Activated CD4-positive, alpha-beta memory T cell treated with anti-CD3 and anti-CD28 coated beads, Interleukin-2, amount 10 ng/mL, durations not matched to agents 7 days and 5 days (primary cell): ENCODE measurements at places on chromosomes 6 and 20.

DNA sequence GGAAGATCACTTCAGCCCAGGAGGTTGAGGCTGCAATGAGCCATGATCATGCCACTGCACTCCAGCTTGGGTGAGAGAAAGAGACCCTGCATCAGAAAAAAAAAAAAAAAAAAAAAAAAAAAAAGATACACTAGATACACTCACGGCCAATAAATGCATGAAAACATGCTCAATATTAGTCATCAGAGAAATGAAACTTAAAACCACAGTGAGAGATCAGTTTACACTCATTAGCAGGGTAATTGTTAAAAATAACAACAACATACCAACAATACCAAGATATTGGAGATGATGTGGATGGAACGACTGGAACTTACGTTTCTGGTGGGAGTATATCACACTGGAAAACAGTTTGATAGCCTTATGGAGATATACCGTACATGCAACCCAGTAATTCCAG is 29.9 kb downstream of the HS3ST5 start:
- no peak overlapping the region for H3K4me3 ChIP-seq
- no peak for DNase-seq
- no peaks in the 10 kb centered on the region for H3K36me3 ChIP-seq
- H3K4me1 ChIP-seq = no peaks in the 10 kb centered on the region

DNA sequence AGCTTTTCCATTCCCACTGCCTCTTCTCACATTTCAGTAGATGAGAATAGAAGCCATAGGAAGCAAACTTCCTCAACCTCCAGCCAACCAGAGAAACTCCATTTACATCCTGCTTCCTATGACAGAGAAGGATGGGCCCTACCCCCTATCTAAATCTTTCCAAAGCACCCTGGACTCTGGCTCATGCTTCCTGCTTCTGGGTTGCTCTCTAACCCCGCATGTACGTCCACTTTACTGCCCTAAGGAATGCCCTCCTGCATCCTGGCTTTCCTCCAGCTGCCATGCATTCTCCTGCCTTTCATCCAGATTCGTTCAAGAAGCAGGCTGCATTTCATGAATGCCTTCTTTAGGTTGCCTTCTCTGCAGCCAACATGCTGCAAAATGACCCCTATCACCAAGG is 91.9 kb downstream of the FAM217A start:
- H3K27ac ChIP-seq = no peak overlapping the region
- H3K4me1 ChIP-seq = peaks cover 6% of the 10 kb centered on the region
- no peak overlapping the region for H3K4me3 ChIP-seq
- no peak for DNase-seq
- no peaks in the 10 kb centered on the region for H3K27me3 ChIP-seq

- DNase-seq = no peak
- H3K27ac ChIP-seq = no peak overlapping the region
- no peaks in the 10 kb centered on the region for H3K36me3 ChIP-seq
- no peaks in the 10 kb centered on the region for H3K27me3 ChIP-seq
- no peak overlapping the region for H3K4me3 ChIP-seq
Observed at GRCh38 chr6:54998576-54998975, 152.0 kb downstream of the FAM83B start.

GRCh38 chr6:106411056-106411455 is 50.5 kb downstream of the CRYBG1 start:
- H3K27ac ChIP-seq = no peak overlapping the region
- H3K27me3 ChIP-seq = peaks cover 48% of the 10 kb centered on the region
- H3K4me1 ChIP-seq = no peaks in the 10 kb centered on the region
- DNase-seq = no peak

- peaks cover 1% of the 10 kb centered on the region for H3K4me1 ChIP-seq
- no peak overlapping the region for H3K4me3 ChIP-seq
- H3K27me3 ChIP-seq = no peaks in the 10 kb centered on the region
- no peak overlapping the region for H3K27ac ChIP-seq
Observed at GRCh38 chr6:13319891-13320564, 8.3 kb downstream of the TBC1D7 start.

DNA sequence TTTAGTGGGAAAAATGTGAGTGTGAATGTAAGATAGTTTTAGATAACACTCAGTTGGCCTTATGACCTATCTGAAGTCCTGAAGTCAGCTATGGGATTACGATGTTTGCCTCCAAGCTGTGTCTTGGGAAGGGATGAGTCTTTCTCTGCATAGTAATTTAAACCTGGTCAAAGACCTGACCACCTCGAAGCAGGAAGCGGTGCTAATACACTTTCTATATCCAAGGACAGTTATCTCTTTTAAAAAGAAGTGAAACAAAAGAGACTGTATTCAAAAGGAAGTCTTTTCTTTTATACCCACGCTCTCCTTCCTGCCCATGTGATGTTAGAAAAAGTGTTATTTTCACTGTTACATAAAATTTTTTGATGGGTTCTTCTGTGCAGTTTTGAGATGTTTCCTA is 94.9 kb downstream of the JARID2 start:
- peaks cover 5% of the 10 kb centered on the region for H3K36me3 ChIP-seq
- peak overlapping the region; percentile 33 for H3K27ac ChIP-seq
- peaks cover 67% of the 10 kb centered on the region for H3K4me1 ChIP-seq
- H3K4me3 ChIP-seq = peak overlapping the region; percentile 34
- no peak for DNase-seq
- no peaks in the 10 kb centered on the region for H3K27me3 ChIP-seq

DNA sequence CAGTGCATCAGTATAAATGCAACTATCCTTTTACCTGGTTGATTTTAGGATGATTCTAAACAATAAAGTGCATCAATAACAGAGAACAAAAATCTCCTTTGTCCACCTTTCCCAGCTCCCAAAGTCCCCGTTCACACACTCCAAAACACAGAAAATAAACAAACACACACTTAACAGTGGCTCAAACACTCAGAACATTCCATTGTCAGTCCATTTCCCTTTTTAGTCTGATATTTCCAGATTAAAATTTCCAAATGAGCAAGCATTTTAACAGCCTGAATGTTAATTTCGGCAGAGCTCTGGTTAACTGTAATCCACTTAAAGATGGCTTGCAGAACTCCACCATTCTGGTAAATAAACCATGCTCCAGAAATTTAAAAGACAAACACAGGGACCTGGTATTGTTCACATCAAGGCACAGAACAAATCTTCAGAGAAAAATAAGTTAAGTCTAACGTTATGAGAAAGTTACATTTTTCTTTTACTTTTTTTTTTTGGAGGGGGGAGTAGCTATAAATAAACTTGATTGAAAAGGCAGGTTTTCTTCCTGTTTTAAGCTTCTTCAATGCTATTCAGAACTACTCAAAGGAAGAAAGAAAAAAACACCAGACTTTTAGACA is 100.8 kb downstream of the DST start:
- no peaks in the 10 kb centered on the region for H3K4me1 ChIP-seq

- no peak overlapping the region for H3K4me3 ChIP-seq
- no peaks in the 10 kb centered on the region for H3K36me3 ChIP-seq
- H3K27me3 ChIP-seq = peaks cover 27% of the 10 kb centered on the region
- H3K27ac ChIP-seq = no peak overlapping the region
- DNase-seq = no peak
- peaks cover 3% of the 10 kb centered on the region for H3K4me1 ChIP-seq
Observed at GRCh38 chr20:1254254-1254653, 11.8 kb upstream of the SNPH start.

GRCh38 chr20:63183422-63184146 is 32.3 kb downstream of the YTHDF1 start:
- DNase-seq = peak; percentile 55
- no peak overlapping the region for H3K4me3 ChIP-seq
- no peaks in the 10 kb centered on the region for H3K36me3 ChIP-seq
- peaks cover 16% of the 10 kb centered on the region for H3K27me3 ChIP-seq
- H3K4me1 ChIP-seq = peaks cover 3% of the 10 kb centered on the region
- no peak overlapping the region for H3K27ac ChIP-seq

- peaks cover 77% of the 10 kb centered on the region for H3K36me3 ChIP-seq
- H3K27ac ChIP-seq = peak overlapping the region; percentile 77
- no peak for DNase-seq
- peaks cover 42% of the 10 kb centered on the region for H3K4me1 ChIP-seq
- H3K27me3 ChIP-seq = no peaks in the 10 kb centered on the region
Observed at GRCh38 chr6:138410972-138411880, 7.2 kb downstream of the HEBP2 start.

DNA sequence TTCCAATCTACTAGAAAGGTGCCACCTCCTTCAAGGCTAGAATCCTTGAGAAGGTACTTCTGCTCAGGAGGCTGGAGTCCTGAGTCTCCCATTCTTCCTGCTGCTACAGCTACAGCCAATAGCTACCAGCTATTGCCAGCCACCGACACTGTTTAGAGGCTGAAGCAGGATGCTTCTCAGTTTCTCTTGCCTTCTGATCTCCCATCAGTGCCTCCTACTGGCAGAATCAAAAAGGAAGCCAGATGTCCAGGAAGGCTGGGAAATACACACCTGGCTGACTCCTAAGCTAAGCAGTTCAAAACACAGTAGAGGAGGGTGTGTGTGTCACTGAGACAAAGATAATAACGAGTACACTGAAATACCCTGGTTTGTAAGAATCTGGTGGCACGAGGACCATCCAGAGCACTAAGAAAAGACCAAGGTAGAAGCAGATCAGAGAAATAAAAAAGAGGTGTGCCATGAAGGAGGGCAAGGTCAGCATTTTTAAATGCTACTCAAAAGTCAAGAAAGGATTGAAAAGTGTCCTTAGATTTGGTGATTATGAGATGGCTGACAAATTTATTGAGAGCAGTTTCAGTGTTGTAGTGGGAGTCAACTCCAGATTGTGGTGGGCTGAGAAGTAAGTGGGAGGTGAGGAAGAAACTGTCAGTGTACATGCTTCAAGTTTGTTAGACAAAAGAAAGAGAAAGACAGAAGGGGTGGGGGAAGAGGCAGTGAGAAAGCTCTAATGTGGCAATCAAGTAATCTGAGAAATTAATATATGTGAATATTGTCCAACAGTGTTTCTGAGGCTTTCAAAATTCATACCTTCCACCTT is 2.3 kb upstream of the HLA-DMA start:
- no peak overlapping the region for H3K4me3 ChIP-seq
- peaks cover 3% of the 10 kb centered on the region for H3K36me3 ChIP-seq
- H3K27ac ChIP-seq = no peak overlapping the region
- peaks cover 38% of the 10 kb centered on the region for H3K4me1 ChIP-seq

- H3K4me3 ChIP-seq = no peak overlapping the region
- H3K36me3 ChIP-seq = no peaks in the 10 kb centered on the region
- no peaks in the 10 kb centered on the region for H3K4me1 ChIP-seq
- H3K27me3 ChIP-seq = peaks cover 10% of the 10 kb centered on the region
- DNase-seq = no peak
Observed at GRCh38 chr20:59392736-59393135, 92.3 kb downstream of the EDN3 start.

GRCh38 chr20:63491635-63492230 is 7.2 kb downstream of the EEF1A2 start:
- H3K36me3 ChIP-seq = no peaks in the 10 kb centered on the region
- peaks cover 7% of the 10 kb centered on the region for H3K27me3 ChIP-seq
- H3K4me1 ChIP-seq = peaks cover 2% of the 10 kb centered on the region
- no peak for DNase-seq
- no peak overlapping the region for H3K4me3 ChIP-seq
- no peak overlapping the region for H3K27ac ChIP-seq

DNA sequence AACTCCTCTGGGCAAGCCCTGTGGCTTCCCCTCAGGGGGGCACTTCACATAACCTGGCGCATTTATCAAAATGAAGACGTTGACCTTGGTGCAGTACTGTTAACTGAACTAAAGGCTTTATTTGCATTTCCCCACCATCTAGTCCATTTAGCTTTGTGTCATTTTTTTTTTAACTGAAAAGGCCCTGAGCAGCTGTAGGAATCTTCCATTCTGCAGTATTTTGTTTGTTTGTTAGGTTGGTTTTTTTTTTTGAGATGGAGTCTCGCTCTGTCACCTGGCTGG is 10.7 kb downstream of the TMEM181 start:
- peaks cover 86% of the 10 kb centered on the region for H3K4me1 ChIP-seq
- no peak overlapping the region for H3K4me3 ChIP-seq
- peak overlapping the region; percentile 55 for H3K27ac ChIP-seq
- no peak for DNase-seq
- H3K36me3 ChIP-seq = peaks cover 70% of the 10 kb centered on the region

GRCh38 chr6:135640048-135640447 is 142.5 kb upstream of the AHI1 start:
- no peak overlapping the region for H3K27ac ChIP-seq
- H3K4me3 ChIP-seq = no peak overlapping the region
- H3K36me3 ChIP-seq = peaks cover 19% of the 10 kb centered on the region
- H3K4me1 ChIP-seq = peaks cover 21% of the 10 kb centered on the region

GRCh38 chr6:43454696-43455530 is 435 bp downstream of the DLK2 start:
- no peak overlapping the region for H3K27ac ChIP-seq

- peaks cover 4% of the 10 kb centered on the region for H3K27me3 ChIP-seq
- H3K27ac ChIP-seq = peak overlapping the region; percentile 12
- no peak overlapping the region for H3K4me3 ChIP-seq
- H3K4me1 ChIP-seq = peaks cover 30% of the 10 kb centered on the region
- peaks cover 2% of the 10 kb centered on the region for H3K36me3 ChIP-seq
Observed at GRCh38 chr6:151702851-151703658, 104.4 kb upstream of the ESR1 start.

- no peak overlapping the region for H3K27ac ChIP-seq
- no peak for DNase-seq
- H3K4me1 ChIP-seq = no peaks in the 10 kb centered on the region
- H3K27me3 ChIP-seq = no peaks in the 10 kb centered on the region
Observed at GRCh38 chr20:9375221-9375681, 139.1 kb upstream of the LAMP5 start.

- H3K4me3 ChIP-seq = no peak overlapping the region
- H3K27me3 ChIP-seq = peaks cover 26% of the 10 kb centered on the region
- no peaks in the 10 kb centered on the region for H3K36me3 ChIP-seq
- no peak for DNase-seq
- H3K27ac ChIP-seq = no peak overlapping the region
- peaks cover 7% of the 10 kb centered on the region for H3K4me1 ChIP-seq
Observed at GRCh38 chr20:57445298-57445697, 54.1 kb downstream of the RBM38 start.

DNA sequence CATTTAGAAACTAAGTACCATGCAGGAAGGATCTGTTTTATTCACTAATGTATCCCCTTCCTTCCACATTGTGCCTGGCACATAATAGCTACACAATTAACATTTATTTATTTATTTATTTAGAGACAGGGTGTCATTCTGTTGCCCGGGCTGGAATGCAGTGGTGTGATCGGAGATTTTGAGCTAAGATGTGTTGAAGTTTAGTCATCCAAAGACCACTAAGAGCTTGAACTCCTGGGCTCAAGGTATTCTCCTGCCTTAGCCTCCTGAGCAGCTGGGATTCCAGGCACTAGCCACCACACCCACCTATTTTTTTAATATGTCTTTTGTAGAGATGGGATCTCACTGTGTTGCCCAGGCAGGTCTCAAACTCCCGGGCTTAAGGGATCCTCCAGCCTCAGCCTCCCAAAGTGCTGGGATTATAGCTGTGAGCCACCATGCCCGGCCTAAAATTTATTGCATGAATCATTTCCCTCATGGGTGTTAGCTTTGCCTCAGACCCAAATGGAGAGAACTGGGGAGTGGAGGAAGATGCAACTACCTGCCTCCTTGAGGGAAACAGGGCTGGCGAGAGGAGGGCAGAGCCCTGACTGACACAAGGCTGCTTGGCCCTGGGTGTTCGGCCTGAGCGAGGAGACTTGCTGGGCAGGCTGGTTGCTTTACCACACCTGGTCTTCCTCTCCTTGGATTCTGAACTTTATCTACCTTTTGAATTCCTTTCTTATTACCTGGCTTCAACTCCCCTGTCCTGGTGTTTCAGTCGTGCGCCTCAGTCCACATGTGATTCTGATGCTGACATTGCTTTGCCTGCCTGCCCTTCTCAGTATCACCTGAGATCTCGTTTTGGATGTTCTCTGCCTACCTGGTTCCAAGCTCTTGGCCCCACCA is 1.7 kb upstream of the DYNLT1 start:
- no peaks in the 10 kb centered on the region for H3K27me3 ChIP-seq
- peak overlapping the region; percentile 100 for H3K4me3 ChIP-seq
- H3K27ac ChIP-seq = peak overlapping the region; percentile 76
- H3K4me1 ChIP-seq = peaks cover 66% of the 10 kb centered on the region
- peak; percentile 15 for DNase-seq

- no peaks in the 10 kb centered on the region for H3K27me3 ChIP-seq
- H3K36me3 ChIP-seq = no peaks in the 10 kb centered on the region
- no peak for DNase-seq
- H3K4me3 ChIP-seq = no peak overlapping the region
Observed at GRCh38 chr6:5158180-5158579, 73.0 kb downstream of the PPP1R3G start.
